Activated naive CD4-positive, alpha-beta T cell treated with anti-CD3 and anti-CD28 coated beads, Interleukin-2, amount 10 ng/mL, durations not matched to agents 5 hours and 36 hours (primary cell): ENCODE measurements at places on chromosomes 5 and 9. TPM values are rescaled to one million over a fixed set of nuclear protein-coding genes. Genes with fewer than 3 reads are reported as not detected.

Gene TBC1D9B
- 82.2 TPM for total RNA-seq

Gene GRIN3A
- total RNA-seq = not detected

Gene SHISAL2B
- not detected for total RNA-seq

Gene PCDHB9
- not detected for total RNA-seq

Gene GABRA1
- total RNA-seq = not detected
